ENCODE measurements at places on chromosomes 1 and 21.

DNA sequence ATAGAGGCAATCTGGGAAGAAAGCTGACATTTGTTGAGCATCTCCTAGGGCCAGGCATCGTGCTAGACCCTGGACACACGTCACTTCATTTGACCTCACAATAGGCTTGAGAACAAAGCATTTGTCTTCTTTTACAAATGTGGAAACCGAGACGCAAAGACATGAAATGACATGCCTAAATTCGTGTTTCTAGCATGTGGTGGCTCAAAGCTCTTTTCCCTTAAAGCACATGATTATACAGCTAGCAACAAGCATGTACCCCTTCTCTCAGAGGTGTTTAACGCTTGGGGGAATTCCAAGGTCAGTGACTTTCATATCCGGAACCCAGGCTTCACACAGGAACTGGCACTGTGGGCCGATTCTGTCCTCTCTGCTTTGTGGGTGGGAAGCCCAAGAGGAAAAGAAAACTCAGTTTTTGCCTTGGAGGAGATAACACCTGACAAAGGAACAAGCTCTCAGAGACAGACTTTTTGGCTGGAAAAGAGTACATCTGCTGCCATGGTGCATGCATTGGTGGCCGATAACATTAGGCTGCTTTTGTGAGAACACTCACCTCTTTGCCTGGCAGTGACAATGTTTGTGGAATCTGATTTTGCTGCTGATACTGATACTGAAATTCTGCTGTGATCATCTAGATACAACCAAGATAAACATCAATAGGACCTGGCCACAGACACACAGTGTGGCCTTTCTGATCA, 15.4 kb upstream of the CD2 start:
- DNase-seq: peak; percentile 67

GRCh38 chr1:106721790-106722189, 334.7 kb upstream of the PRMT6 start:
- DNase-seq: no peak

- DNase-seq: no peak
Measured at GRCh38 chr1:200437556-200438203, 27.8 kb upstream of the ZNF281 start.

DNA sequence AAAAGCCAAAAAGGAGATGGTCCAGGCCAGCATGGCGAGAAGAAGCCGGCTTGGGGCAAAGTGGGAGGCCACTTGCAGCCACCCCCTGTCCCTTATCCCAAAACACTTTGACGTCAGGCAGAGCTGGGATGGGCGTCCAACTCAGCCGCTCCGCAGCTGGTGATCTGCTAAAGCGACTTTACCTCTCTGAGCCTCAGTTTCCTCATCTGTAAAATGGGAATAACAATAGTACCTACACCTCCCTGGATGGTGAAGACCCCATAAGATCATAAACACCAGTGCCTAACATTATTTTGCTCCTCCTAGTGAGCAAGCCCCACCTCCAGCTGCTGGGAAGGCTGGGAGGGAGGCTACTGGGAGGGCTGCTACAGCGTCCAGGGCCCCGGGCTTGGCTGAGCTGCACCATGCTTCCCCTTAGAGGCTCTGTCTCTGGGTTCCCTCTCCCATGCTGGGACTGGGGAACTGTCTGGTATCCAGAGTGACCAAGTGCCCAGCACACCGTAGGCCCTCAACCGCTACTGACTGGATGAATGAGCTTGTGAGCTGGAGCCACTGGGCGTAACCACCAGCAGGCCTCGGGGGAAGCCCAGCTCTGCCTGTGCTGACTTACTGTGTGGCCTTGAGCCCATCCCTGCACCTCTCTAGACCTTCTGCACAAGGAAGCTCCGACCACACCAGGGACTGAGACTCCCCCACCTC, 18.3 kb downstream of the IFFO2 start:
- DNase-seq: no peak

DNA sequence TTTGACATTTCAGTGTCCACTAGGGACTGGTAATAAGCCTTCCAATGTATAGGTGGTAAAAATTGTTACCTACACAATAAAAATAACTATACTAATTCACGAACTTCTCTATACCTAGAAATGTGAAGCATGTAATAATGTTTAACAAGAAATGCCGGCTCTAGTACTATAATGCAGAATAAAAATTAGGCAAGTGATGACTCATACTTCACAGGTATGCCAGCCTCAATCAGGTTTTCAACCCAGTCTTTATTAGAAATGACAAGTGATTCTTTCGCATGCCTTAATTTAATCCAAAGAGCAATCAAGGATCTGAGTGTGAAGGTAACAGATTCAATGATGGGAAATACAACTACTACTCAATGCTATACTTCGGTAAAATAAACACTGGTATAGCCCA, 134.9 kb downstream of the RERE start:
- no peak for DNase-seq

GRCh38 chr1:94708811-94709210, 111.3 kb upstream of the SLC44A3 start:
- DNase-seq: no peak

- no peak for DNase-seq
Measured at GRCh38 chr1:117834416-117834815, 95.0 kb downstream of the GDAP2 start.

GRCh38 chr1:63984257-63984929, 210.6 kb downstream of the ROR1 start:
- DNase-seq: no peak

DNA sequence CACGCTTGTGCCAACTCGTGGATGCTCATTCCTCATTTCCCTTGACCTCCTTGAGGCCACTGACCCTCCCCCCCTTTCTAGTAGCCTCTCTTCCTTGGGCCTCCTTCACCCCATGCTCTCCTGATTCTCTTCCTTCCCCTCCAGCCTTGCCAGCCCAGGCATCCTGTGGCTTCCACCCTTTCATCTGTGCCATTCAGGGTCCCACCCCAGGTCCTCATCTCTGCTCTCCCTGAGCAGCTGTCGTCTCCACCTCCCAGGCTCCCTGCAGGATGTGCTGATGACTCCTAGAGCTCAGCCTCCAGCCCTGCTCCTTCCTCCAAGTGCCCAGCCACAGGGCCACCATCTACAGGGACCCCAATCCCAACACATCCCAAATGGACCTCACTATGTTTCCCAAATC, 197.4 kb downstream of the GRIK3 start:
- DNase-seq: no peak

DNA sequence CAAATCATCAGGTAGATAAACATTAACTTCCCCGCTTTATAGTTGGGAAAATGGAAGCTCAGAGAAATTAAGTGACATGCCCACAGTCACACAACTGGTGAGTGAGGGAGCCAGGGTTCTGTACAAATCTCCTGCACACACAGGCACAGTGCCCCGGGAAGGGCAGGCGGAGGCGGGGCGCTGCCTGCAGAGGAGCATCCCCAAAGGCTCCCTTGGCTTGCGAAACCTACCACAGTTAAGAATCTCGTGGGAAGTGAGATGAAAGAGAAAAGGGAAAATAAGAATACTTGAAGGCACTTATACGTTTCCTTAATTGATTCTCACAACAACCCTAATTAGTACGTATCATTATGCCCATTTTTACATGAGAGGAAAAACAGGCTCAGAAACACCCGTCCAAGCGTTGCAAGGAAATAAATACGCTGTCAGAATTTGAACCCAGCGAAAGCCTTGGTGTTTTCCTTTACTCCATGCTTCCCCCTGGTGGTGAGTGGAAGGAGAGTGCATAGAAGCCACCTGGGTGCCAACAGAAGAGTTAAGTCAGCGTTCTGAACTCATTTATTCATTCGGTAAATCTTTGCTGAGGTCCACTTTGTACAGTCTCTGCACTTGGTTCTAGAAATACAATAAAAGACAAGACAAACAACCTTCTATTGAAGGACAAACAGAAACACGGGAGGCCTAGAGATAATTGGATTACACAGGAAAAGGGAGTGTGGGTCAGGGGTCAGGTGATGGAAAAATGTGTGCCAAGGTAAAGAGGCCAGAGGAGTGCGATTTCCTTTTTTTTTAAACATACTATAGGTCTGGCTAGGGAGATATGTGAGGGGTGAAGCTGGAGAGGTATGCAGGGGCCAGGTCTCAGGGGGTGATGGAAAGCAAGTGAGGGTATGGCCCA, 28.4 kb downstream of the ACP6 start:
- peak; percentile 52 for DNase-seq

DNA sequence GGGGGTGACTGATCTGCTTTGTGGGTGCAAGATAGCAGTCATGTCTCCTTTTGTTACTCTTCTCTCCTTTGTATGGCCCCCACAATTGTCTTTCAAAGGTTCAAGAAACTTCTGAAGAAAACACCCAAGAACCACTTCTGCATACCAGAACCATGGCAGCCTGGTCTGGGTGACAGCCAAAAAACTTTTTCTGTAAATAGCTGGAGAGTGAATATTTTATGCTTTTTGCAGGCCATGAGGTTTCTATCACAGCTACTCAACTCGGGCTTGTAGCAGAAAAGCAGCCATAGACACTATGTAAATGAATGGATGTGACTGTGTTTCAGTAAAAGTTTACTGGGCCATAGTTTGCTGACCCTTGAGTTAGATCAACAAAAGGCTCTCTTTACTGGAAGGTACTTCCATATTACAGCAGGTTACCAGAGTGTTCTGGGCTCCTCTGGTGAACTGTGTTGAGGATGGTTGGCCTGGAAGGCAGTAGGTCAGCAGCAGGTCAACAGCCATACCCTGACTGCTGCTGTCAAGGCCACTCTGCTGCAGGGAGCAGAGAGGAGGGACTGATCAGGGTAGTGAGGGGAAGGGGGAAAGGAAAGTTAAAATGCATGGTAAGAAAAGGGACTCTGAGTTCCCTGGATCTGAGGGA, 116.4 kb downstream of the GDAP2 start:
- no peak for DNase-seq

DNA sequence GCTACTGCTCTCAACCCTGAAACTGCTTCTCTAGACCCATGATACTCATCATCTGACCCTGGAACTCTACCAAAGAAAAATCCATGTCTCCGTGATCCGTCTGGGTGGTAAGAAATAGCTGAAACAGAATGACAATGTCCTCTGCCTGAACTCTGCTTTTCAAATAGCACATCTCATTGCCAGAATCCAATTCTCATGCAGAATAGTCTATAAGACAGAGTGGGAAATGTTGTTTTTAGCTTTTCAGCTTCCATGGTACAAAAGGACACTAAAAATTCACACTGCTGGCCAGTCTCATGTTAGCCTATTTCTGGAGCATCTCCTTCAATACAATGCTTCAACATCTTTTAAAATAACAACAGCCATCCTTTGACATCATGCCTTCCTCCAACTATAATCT, 1355.8 kb upstream of the PRMT6 start:
- DNase-seq: no peak

- DNase-seq: no peak
Measured at GRCh38 chr1:12615865-12616708, 1.9 kb downstream of the DHRS3 start.

DNA sequence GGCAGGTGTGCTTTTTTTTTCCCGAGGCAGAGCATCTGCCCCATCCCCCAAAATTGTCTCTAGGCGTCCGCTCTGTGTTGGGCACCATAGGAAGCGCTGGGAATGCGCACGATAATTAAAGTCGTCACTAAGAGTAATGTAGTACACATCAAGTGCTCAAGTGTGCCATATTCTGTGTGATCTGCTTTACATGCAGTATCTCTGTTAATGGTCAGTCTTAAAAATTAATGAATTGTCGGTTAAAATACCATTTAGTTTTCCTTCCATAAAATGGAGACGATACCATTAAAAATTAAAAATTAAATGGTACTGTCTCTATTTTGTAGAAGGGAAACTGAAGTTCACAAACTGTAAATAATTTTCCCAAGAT, 544 bp upstream of the CCT8 start:
- no peak for DNase-seq

GRCh38 chr1:20359451-20360330, 69.0 kb downstream of the VWA5B1 start:
- no peak for DNase-seq

DNA sequence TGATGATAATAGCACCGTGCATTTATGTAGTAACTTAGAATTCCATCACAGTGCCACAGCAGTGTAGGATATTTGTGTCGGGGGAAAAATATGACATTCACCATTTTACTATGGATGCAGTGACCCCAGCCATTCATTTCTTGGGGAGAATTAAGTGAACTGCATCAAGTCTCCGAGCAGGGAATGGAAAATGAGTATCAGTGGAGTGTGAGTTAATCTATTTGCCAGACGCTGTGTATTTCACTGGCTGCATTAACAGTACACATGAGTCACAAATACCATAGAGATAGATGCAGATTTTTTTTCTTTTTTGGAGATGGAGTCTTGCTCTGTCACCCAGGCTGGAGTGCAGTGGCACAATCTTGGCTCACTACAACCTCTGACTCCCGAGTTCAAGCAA, 33.8 kb upstream of the SLC45A1 start:
- no peak for DNase-seq

DNA sequence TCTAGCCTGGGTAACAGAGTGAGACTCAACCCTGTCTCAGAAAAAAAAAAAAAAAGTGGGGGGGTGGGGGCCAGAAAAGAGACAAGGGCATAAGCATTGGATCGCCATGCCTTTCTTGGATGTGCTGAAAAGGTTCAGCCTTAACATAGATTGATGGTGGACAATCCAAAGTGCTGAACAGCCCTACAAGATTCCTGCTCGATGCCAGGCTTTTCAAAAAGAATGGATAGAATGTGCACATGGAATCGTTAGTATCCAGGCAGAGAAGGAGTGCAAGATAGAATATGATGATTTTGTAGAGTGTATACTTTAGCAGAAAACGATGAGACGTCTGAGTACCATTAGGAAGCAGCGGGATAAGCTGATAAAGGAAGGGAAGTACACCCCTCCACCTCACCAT, 10.9 kb upstream of the COA7 start:
- no peak for DNase-seq

DNA sequence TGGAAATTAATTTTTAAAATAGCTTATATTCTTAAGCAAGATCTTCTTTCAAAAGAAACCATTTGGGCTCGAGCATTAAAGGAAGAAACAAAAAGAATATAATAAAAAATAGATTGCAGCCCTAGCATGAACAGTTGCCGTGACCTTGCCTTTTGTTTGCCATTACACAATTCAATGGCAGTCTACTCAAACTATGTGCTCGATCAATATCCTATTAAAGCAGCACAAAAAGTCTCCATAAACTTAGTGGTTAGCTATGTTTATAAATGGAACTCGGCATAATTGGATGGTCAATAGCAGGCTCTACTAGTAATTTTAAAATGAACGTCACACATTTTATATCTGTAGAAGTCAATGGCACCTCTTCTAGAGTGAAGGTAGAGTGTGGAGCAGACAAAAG, 256.5 kb downstream of the NFIA start:
- DNase-seq: no peak

DNA sequence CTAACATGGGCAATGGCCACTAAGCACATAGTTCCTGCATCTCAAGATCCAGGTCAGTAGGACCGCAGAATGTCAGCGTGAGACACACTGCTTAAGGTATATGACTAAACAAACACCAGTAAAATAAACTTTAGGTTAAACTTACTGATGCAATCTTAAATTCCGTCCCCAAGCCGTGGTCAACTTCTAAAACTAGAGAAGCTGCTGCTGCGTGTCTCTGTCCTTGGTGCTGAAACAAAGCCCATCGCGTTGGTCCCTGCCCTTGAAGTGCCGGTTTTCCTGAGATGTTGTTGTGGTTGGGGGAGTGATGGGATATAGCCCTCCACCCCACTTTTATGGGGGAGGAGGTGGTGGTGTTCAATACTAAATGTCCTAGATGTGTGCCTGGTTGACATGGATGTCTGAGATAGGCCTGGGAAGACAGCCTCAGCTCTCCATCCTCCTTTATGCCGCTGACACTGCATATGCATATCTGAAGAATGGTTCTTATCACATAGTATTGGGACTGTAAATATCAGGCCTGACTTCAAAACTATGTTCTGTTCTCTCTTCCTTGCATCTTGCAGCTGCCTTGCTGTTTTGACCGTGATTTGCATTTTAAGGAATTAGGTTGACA, 72.0 kb upstream of the KCNA3 start:
- DNase-seq: peak; percentile 20

GRCh38 chr1:186210258-186210657, 164.8 kb downstream of the TPR start:
- DNase-seq: no peak
